Right cardiac atrium (tissue), 5 donors: ENCODE measurements at places on chromosomes 7 and 10.

DNA sequence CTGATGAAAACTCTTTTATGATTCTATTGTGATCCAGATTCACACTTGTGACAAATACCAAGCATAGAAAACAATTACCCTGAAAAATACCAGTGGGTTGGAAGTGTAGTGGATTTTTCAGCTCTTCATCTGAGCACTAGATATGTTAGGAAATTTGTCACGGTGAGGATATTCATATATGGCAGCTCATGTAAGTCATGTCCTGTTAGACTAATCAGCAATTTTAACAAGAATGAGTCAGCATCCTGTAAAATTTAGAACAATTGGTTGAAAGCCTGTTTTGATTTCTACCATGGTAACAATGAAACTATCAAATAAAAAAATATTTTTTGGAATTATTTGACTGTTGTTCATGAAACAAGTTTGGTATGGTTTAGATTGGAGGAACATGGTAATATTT, 334.3 kb downstream of the CACNA2D1 start:
- DNase-seq: no peak

DNA sequence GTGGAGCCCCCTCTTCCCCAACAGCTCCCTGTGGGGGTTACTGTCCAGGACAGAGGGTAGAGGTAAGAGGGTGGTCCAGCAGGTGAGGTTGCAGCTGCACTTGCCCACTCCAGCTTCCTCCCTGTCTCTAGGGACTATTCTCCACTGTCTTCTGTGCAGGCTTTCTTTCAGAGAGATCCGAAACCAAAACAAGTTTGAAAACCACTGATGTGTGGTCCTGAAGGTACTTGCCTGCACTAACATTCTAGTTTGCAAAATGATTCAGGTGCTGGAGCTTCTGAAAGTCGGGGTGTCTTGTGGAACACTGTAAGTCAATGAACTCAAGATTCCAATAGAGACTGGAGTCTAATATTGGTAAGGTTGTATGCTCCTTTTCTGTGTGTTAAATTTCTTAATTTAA, 63.1 kb downstream of the BLNK start:
- no peak for DNase-seq

- no peak for DNase-seq
Measured at GRCh38 chr7:19377611-19378344, 232.6 kb upstream of the FERD3L start.

GRCh38 chr7:47385536-47386125, 196.3 kb downstream of the TNS3 start:
- no peak for DNase-seq
